Adipocyte (in vitro differentiated cells): ENCODE measurements at places on chromosomes 12 and 14.

GRCh38 chr14:97266653-97267052 is 469.5 kb downstream of the VRK1 start:
- DNase-seq: no peak

DNA sequence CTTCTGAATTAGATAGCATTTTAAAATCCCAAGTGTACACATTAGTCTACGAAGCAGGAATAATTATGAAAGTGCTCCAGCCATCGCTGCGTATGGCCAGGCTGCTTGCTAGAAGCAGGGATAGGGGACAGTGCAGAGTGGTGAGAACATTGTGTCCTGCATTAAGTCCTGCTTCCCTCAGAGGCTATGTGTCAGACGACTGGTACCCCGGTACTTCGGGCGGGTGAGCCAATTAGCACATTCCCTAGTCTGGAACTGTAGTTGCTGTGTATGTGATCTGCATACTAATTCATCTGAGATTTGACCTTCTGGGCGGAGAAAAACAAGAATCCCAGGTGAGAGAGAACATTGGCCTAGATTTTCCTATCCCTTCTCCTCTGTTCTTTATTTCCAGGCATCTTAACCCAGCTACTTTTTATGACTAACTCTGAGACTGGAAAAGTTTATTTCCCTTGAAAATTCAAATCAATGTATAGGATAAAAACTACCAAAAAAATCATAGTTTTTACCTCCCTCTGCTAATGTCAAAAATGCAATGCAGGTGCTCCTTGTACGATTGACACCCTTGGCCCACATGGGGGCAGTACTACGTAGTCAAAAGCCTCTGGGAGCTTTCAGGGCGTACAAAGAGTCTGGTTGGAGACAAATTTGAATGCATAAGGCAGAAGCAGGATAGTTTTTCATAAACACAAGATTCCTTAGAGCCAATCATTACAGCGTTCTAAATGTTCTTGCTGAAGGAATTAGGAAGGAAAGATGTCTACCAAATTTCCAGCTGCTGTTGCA is 764.3 kb downstream of the NOVA1 start:
- DNase-seq: no peak

- no peak for DNase-seq
Observed at GRCh38 chr12:120211243-120211903, 10.5 kb upstream of the RPLP0 start.

- no peak for DNase-seq
Observed at GRCh38 chr12:94208622-94208966, 60.2 kb downstream of the PLXNC1 start.

GRCh38 chr12:91890742-91891141 is 254.9 kb downstream of the BTG1 start:
- DNase-seq: peak; percentile 69

GRCh38 chr12:4044736-4045730 is 171.8 kb upstream of the PARP11 start:
- no peak for DNase-seq

DNA sequence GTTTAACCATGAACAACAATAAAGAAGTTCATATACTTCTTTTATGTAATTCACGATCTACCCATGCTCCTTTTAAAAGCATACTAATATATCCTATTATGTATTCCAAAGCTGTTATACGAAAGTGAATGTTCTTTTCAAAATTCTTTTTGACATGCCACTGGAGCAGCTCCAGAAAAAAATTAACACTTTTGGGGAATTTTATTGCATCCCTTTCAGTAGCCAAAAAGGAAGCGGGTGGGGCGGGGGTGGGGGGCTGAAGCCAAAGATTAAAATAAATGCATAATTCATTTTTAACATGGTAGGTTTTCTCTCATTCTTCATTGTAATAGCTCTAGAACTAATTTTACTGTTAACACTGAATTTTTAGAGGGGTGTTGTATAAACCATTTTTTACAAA is 123.0 kb downstream of the ANKS1B start:
- no peak for DNase-seq

DNA sequence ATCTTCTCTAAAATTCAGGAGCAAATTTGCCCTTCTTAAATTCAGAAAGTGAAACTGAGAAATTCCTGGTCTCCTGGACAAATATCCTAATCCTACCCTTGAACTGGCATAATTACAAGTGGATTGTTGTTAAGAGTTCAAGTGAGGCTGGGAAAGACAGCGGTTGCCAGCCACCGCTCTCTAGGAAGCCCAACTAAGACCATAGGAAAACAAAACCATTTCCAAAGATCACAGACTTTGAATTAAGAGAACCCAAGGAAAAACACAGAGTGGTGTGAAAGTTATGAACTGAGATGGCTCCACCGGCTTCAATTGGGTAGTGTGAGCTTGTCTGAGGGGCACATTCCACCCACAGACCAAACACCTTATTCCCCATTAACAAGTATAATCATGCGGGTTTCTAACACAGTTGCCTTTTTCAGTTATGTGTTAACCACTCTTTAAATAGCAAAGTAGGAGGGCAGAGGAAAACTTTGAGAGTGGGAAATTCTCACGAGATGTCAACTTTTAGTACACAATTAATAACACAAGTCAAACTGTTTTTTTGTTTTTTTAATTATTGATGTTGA is 1628.8 kb upstream of the SEL1L start:
- DNase-seq: no peak

DNA sequence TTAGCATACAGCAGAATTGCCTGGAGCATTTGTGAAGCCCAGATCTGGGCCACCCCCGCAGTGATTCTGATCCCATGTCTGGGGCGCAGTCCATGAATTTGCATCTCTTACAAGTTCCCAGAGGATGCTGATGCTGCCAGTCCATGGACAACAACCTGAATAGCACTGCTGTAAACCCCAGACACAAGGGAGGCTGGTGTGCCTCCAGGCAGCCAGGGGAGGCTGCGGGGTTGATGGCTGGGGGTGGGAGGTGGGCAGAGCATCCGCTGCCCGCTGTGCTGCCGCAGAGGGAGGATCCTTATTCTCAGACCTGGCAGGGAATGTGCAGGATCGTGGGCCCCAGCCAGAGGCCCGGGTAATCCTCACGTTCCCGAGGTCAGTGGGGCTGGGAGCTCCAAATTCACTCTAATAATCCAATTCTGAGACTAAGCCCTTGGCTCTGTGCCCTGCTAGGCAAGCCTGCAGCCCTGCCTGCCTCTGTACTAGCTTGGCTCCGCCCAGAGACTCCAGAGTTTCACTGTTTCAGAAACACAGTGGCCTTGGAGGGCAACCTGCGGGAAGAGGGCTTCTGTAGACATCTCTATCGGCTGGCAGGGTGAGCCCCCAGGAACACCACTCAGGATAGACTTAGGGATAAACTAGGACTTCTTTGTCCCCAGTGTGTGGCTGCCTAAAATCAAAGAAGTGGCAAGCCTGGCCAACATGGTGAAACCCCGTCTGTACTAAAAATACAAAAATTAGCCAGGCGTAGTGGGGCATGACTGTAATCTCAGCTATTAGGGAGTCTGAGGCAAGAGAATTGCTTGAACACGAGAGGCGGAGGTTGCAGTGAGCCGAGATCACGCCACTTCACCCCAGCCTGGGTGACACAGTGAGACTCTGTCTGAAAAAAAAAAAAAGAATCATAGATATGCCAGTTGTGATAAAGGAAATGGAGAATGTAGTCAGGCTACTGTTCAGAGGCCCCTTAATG is 17.8 kb upstream of the MLEC start:
- peak; percentile 57 for DNase-seq

DNA sequence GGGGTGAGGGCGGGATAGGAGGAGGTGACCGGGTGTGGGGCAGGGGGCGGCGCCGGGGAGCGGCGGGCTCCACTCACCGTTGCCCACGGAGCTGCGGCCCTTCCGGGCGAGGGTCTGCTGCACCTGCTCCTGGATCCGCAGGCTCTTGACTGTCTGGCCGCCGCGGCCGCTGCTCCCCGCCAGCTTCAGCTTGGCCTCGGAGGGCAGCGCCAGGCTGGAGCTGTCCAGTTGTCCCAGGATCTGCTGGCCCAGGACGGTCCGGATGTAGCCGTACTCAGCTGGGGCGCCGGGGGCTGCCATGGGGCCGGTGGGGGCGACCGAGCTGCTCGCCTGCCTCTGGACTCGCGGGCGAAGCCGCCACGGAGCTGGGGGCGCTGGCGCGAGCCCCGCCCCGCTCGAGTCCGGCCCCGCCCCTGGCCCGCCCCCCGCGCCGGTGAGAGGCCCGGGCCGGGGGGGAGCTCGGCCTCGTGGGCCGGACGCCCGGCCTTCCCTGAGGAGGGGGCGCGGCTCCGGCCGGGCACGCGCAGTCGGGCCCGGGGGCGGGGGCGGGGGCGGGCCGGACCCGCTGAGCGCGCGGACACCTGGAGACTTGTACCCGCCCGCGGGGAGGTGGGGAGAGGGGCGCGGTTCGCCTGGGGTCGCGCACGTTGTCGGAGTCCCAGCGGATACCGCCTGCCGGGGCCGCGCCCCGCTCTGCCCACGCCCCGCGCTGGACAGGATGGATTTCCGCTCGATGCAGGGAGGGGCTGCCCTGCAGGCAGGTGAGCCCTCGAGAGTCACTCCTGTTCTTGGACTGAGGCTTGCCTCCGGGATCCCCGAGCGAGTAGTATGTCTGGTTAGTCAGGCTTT is at the start of gene PKP2:
Gene PKP2, minus strand, starts transcription at position 346 of the 849 bp plus-strand sequence. Its CDS starts 46 bp downstream, at position 300.
- DNase-seq: no peak

DNA sequence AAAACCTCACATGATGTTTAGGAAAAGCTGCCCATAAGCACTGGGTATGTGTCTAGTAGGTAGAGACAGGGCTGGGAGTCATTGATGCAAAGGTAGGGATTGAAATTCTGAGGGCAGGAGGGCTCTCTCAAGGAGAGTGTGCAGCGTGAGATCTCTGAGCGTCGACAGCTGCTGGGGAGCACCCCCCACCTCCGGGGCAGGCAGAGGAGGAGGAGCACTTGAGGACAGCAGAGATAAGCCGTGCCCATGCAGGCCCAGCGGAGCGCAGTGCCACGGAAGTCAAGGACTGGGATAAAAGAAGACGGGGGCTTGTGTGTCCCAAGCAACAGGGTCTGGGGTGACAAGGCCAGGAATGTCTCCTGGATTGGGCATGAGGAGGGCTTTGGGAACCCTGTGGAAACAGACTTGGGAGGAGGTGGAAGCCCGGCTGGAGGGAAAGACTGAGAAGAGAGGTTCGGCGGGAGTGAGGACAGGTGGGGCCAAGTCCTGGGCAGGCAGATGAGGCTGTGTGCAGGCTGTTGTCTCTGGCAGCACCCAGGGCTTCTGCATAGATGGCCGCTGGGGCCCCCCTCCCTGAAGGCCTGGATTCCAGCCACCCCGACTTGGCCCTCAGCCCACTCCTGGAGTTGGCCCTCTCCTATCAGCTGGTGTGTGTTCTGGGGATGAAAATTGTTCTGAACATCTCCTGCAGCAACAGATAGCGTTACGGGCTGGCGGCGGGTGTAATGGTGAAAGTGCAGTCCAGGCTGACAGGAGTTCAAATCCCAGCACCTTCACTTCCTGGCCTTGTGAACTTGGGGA is 1.9 kb downstream of the CACNA2D4 start:
- DNase-seq: no peak

GRCh38 chr12:116855744-116856470 is 25.3 kb downstream of the HRK start:
- DNase-seq: no peak

DNA sequence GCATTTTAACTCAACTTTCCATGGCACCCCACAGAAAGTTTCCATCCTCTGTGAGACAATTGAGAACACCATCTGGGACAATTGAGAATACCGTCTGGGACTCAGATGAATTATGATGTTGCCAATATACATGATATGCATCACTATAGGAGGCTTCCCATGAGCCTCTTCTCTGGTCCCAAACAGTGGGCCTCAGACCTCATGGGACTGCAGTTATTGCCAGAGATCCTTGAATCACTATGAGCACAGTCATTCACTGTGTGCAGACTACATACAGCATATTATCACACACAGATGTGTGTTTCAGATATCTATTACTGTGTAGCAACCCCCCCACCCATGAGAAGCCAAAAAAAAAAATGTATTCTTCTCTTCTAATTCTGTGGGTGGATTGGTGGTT is 134.4 kb downstream of the GXYLT1 start:
- DNase-seq: no peak

GRCh38 chr12:1531654-1532374 is 62.6 kb downstream of the FBXL14 start:
- peak; percentile 39 for DNase-seq

- no peak for DNase-seq
Observed at GRCh38 chr12:49535921-49536525, 2.8 kb upstream of the KCNH3 start.

GRCh38 chr14:74704656-74705055 is 8.2 kb downstream of the AREL1 start:
- peak; percentile 57 for DNase-seq

DNA sequence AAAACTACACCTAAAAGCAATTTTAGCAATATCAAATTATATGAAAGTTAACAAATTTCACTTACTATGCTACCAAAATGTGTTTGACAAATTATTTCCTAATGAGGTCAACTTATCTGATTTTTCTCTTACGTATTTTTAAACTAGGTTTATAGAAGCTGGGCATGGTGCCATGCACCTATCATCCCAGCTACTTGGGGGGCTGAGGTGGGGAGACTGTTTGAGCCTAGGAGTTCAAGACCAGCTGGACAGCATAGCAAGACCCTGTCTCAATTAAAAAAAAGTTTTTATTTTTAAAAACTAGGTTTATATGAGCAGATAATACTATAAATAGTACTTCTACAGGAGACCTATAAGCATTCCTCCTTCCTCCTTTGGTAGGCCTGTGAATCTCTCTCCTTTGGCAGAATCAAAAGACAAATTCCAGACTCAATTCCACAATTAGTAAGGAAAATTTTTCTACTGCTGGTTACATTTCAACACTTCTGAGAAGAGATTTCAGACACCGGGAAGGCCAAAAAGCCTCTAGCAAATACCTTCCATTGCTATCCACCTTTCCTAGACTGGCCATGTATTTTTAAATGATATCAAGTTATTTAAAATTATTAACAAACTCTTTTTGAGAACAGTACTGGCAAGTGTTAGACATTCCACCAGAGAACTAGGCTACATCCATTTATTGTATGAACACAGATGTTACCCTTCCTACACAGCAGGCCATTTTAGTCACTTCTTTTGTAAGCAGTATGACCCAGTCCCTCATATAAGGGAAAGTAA is 34.4 kb downstream of the CDK17 start:
- no peak for DNase-seq

GRCh38 chr12:46933947-46934346 is 108.2 kb upstream of the SLC38A4 start:
- DNase-seq: peak; percentile 87

DNA sequence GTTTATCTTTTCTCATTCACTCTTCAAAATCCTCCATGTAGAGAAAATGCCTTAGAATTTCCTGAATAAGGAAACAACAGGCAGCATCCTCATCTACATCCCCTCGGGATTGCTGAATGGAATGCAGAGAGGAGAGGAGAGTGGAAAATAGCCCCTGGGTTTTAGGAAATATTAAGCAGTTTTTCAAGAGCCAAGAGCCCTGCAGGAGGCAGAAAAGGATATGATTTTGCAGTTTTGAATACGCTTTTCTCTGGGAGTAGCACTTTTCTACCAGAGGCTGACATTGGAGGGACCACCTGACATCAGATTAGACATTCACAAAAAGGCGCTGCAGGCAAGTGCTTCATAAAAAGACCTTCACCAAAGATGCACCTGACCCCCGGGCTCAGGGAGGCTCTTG is 362.2 kb upstream of the SFSWAP start:
- no peak for DNase-seq

GRCh38 chr12:115426732-115427131 is 742.8 kb upstream of the TBX3 start:
- no peak for DNase-seq
